ENCODE measurements at places on chromosomes 1 and 21.

DNA sequence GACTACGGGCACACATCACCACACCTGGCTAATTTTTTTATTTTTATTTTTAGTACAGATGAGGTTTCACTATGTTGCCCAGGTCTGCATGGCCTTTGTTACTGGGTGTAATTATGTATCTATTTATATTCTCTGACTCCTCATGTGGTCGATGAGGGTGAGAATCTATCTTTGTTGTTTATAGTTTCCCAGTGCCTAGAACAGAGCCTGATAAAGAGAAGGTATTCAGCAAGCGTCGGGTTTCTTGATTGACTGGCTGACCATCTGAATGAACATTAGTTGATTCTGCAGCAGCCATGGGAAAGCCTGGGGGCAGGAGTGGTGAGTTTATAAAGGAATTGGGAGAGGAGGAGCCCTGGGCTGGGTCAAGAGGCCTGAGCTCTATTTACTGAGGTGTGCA, 28.5 kb downstream of the SERINC2 start:
- DNase-seq: no peak

- no peak for DNase-seq
Observed at GRCh38 chr21:14070049-14070893, 140.5 kb downstream of the LIPI start.

- DNase-seq: no peak
Observed at GRCh38 chr1:235901461-235901860, 34.8 kb upstream of the LYST start.

GRCh38 chr1:53826367-53826766, 11.7 kb downstream of the NDC1 start:
- no peak for DNase-seq

- DNase-seq: no peak
Observed at GRCh38 chr1:187275985-187276575, 447.3 kb downstream of the PLA2G4A start.

- no peak for DNase-seq
Observed at GRCh38 chr1:4176841-4177240, 276.8 kb upstream of the C1orf174 start.

- no peak for DNase-seq
Observed at GRCh38 chr1:3312898-3313575, 141.4 kb upstream of the ARHGEF16 start.

- DNase-seq: no peak
Observed at GRCh38 chr1:151693057-151693651, 23.4 kb downstream of the CELF3 start.

GRCh38 chr1:247043406-247043805, 35.2 kb downstream of the ZNF670 start:
- no peak for DNase-seq

DNA sequence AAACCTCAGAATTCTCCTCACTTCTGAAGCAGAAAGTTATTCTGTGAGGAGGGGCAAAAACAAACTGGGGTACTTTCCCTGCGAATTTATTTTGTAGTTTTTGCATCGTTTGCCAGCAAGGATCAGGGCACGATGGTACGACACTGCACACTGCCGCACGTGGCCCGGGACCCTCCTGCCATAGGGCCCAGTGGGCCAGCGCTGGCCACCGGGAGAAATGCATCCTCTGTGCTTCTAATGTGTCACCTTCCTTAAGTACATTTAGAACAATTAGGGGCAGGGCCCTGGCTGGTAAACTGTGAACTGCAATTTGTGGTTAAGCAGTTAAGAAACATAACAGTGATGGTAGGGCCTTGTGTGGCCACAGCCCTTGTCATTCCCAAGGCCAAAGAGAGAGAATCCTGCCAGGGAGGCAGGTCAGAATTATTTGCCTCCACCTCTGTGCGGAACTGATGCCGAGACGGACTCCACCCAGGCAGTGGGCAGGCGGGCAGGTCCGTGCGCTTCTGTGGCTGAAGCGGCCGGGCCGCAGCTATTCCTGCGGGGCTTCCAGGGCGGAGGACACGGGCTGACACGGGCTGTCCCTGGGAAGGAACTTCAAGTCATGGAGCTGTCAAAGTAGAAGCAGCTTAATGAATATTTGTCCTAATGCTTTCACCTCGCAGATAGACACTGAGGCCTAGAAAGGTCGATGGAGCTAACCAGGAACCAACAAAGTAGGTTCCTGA, 12.5 kb downstream of the GPR137B start:
- no peak for DNase-seq

GRCh38 chr1:54671985-54672608, 30.5 kb downstream of the MROH7 start:
- DNase-seq: peak; percentile 80

GRCh38 chr1:87878873-87879272, 550.2 kb downstream of the LMO4 start:
- no peak for DNase-seq

DNA sequence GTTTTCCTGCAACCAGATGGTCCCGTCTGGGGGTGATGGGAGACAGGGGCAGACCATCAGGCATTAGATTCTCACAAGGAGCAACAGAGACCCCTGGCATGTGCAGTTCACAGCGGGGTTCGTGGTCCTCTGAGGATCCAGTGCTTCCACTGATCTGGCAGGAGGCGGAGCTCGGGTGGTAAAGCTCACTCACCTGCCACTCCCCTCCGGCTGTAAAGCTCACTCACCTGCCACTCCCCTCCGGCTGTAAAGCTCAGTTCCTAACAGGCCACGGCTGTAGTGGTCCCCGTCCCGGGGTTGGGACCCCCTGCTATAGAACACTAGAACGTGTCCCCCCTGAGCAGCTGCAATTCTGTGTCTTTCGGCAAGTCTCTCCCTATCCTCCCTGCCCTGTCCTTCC, 4.6 kb downstream of the KRTAP10-12 start:
- no peak for DNase-seq

GRCh38 chr1:191620883-191621282, 537.4 kb upstream of the RGS18 start:
- no peak for DNase-seq
